Fibroblast of skin of back (primary cell): ENCODE measurements at places on chromosomes 12 and 14.

DNA sequence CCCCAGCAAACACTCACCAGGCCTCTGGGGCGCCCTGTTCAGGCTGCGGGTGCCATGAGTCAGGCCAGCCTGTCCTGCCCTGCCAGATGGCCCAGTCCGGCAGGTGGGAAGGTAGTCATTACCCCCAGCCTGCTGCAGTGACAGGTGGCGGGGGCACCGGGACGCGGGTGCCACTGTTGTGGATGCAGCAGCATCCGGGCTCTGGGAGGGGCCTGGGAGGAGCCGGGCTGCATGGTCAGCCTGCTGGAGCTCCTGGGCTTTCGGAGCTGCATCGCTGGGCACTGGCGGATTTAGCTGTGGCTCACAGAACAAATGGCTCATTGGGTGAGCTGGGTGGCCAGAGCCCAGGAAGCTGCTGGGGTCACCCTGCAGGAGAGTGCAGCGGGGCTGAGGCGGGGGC, 13.5 kb downstream of the CEP170B start:
- DNase-seq, result no peak

DNA sequence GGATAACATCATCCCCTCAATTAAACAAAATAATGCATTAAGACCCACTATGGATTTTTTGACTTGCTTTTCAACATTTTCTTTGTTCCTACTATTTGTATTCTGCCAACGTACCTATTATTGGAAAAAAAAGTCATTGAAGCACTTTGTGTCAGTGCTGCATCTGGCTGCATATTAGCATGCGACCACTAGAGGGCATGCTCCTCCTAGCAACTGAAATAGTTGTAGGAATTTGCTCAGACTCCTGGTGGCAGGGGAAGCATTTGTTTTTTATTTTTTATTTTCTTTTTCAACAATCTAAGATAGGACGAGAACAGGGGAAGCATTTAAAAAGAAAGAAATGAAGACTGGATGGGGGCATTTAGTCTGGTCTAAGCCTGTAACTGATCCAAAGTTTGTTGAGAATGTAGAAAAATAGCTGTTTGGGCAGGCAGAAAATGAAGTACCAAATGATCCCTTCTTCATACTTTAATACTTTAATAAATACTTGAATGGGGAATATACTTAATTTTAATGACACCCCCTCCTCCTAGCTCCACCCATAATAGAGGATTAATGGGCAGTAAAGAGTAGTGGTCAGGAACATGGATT, 14.5 kb upstream of the CLEC4A start:
- peak; percentile 74 for DNase-seq

DNA sequence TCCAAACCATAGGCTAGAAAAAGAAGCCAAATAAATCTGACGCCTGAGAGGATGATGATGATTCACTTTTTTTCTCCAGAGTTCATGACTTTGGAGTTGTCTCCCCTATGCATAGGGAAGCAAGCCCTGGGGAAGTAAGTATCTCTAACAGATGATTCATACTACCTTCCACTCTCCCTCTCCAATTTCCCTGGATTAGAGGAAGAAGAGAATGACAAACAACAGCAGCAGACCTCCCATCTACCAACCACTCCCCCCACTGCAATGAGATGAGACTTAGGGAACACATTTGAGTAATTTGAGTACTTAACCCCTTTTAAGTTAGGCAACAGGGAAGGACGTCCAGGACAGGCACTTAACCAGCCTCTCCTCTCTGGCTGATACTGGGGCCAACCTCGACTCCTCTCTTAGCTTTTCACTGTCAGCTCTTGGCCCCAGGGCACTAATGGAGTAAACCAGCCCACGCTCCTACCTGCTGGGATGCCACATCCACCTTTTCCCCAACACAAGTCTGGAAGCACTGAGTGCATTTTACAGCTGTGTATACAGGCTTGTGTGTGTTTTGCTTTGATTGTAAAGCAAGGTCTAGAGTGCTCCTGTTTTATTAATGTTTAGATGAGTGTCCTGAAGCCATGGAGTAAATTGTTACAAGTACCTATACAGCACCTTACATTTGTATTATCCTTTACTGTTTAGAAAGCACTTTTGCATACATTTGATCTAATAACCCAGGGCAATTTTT, 180.7 kb downstream of the PHLDA1 start:
- DNase-seq, result peak; percentile 71

DNA sequence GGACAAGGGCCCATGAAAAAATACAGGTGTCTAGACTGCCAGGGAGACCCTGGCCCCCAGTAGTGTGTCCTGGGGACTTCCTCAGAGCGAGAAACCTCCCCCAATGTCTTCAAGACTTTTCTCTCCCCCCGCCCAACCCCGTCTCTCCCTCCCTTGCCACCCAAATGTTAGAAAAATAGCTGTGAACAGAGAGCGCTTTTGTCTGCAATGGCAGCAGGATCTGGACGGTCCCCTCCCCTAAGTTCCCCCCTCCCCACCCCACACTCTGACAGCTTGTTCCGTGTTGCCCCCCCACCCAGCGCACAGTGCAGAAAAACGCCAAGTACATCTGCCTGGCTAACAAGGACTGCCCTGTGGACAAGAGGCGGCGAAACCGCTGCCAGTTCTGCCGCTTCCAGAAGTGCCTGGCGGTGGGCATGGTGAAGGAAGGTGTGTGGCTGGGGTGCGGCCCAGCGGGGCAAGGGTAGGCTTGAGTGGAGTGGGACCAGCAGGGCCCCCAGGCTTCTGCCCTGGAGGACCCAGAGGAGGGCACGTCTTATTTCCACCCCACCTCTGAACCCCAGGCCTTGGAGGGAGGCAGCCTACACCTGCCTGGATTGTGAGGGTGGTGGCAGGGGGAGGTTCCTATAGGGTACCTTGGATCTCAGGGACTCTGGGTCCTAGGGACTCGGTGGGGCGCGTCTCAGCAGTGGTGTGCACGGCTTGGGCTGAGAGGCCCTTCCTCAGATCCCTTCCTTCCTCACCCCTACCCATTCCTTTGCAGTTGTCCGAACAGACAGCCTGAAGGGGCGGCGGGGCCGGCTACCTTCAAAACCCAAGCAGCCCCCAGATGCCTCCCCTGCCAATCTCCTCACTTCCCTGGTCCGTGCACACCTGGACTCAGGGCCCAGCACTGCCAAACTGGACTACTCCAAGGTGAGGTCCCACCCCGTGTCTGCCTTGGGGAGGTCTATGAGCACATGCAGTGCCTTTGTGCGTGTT, 4.8 kb downstream of the NR4A1 start:
- DNase-seq, result no peak

GRCh38 chr12:66699738-66700482, 21.0 kb upstream of the GRIP1 start:
- no peak for DNase-seq

DNA sequence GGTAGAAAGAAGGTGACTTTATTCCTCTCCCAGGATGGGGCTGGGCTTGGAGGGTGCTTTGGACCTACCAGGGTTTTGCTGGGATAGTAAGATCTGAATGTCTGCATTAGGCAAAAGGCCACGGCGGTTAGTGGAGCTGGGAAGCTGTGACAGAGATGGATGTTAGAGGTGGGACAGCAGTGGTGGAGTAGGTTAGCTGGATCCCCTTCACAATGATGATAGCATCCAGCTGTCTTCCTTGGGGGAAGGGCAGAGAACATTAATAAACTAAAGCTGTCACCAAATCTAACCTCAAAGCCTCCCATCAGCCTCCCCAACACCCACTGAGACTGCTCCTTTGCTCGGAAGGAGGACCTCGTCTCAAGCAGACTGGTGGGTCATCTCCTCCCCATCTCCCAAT, 104.8 kb downstream of the GPATCH2L start:
- DNase-seq, result no peak

DNA sequence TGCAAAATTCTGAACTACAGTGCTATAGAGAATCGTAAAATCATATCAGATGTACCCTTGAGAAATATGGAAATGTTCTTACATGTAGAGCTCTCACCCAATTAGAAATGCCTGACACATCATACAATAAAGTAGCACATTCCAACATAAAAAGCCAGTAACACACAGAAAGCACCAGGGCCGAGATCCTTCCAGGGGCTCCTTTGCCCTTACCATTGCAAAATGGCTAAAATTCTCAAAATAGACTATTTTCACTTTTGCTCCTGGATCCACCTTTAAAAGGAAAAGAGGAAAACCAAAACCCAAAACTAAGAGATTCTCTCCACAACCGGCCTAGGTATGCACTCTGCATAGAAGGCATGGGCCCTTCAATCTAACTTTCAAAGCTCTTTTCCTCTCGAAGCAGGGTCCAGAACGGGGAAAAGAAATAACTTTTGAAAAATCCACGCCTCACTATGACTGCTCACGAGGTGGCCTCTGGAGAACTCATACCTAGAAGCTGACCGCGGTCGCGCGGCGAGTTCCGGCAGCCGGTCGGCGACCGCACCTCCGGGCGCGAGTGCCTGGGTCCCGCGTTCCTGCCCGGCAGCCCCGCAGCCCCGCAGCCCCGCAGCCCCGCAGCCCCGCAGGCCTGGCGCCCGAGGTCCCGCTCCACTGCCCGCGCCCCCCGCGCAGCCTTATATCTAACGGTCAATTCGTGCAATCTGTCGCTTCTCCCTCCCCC, 2.7 kb downstream of the OTX2 start:
- no peak for DNase-seq

DNA sequence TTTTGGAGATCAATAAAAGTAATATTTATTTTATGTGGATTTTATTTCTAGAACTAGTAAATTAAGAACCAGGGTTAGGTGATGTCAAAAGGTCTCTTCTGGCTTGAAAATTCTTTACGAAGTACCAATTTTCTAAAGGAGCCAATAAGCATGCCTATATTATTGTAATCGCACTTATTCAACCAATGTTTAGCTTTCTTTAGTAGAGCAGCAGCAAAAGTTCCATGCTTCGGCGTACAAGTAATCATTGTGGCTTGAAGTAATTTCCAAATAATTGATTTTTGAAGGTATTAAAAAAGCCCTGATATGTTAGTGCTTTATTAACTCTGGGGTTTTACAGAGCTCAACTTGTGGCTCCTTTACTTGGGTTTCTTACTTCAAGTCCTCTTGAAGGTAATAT, 3.4 kb downstream of the RMST start:
- no peak for DNase-seq

- DNase-seq, result no peak
Measured at GRCh38 chr12:75042125-75042524, 167.5 kb downstream of the KCNC2 start.

- no peak for DNase-seq
Measured at GRCh38 chr14:105325303-105325702, 10.8 kb downstream of the PACS2 start.

- no peak for DNase-seq
Measured at GRCh38 chr14:49733836-49734235, 34.1 kb upstream of the KLHDC2 start.

DNA sequence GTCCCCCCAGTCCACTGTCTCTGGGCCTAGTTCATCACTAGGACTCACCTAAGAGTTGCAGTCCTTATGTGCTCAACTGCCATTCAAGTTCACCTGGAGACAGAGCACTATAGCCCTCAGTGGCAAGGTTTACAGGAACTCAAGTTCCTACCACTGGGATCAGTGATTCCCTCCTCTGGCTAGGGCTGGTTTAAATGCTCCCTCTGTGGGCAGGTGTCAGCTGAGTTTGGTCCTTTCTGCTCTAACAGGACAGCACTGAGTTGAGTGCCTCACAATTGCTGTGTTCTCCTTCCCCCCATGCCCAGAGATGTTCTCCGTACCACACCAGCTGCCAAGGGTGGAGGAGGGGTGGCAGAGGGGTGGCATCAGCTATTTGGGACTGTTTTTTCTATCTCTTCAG, 20.8 kb upstream of the SAV1 start:
- no peak for DNase-seq

- peak; percentile 38 for DNase-seq
Measured at GRCh38 chr12:69475237-69475975, 5.2 kb downstream of the FRS2 start.

GRCh38 chr14:77615361-77616132, 890 bp downstream of the SPTLC2 start:
- peak; percentile 47 for DNase-seq

- DNase-seq, result no peak
Measured at GRCh38 chr12:89936631-89937030, 228.0 kb upstream of the ATP2B1 start.

DNA sequence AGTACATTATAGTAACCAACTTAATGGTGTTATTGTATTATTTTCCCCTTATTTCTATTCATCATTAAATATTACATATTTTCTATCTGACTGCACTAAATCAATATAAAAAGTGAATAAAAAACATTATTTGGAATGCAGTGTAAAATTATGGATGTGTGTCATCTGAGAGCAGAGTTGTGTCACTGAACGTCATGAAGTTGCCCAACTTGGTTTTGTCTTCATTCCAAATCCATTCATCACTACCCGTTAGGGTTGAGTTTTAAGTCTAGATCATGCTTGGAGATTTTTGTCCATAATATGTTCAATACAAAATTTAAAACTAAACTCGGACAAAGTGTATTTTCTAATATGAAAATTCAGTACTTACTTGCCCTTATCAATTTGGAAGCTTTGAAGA, 16.1 kb downstream of the KLRF1 start:
- DNase-seq, result no peak

- no peak for DNase-seq
Measured at GRCh38 chr14:33711811-33712216, 239.1 kb downstream of the EGLN3 start.

GRCh38 chr12:46915082-46915481, 89.3 kb upstream of the SLC38A4 start:
- peak; percentile 93 for DNase-seq

DNA sequence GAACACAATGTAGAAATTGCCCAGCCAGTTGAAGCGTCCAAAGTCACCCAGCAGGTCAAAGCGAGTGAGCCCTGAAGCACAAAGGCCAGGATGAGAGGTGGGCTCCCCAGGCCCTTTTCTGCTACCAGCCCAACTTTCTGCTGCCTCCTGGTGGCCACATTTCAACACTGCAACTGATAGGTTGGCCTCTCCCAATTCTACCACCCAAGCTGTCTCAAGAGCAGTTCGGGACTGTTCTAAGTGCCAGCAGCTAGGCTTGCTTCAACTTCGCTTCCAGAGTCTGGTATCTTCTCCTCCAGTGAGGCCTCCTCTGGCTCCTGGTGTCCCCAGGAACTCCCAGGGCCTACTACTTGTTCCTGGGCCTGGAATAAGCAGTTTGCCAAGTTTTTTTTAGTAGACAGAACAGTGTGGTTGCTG, 3.4 kb upstream of the DHH start:
- peak; percentile 33 for DNase-seq

GRCh38 chr12:19131025-19131444, 1.5 kb downstream of the PLEKHA5 start:
- peak; percentile 32 for DNase-seq

GRCh38 chr12:5864972-5865371, 80.1 kb downstream of the ANO2 start:
- DNase-seq, result peak; percentile 42

- no peak for DNase-seq
Measured at GRCh38 chr12:20269337-20270067, 98.8 kb upstream of the PDE3A start.
